Panc1 (cell line): ENCODE measurements at places on chromosomes 4 and X.

GRCh38 chr4:103074744-103075434 lies 1.7 kb downstream of the SLC9B2 start:
- H3K27ac ChIP-seq, result peak overlapping the region; percentile 84; the same call in 1 of the 2 replicates
- H3K4me3 ChIP-seq, result peak overlapping the region; percentile 74
- H3K27me3 ChIP-seq, result no peaks in the 10 kb centered on the region
- DNase-seq, result no peak
- H3K36me3 ChIP-seq, result no peaks in the 10 kb centered on the region

GRCh38 chr4:113020966-113021365 lies 28.5 kb upstream of the ANK2 start:
- H3K4me1 ChIP-seq, result no peaks in the 10 kb centered on the region
- no peaks in the 10 kb centered on the region for H3K36me3 ChIP-seq
- H3K4me3 ChIP-seq, result no peak overlapping the region
- H3K27ac ChIP-seq, result no peak overlapping the region

DNA sequence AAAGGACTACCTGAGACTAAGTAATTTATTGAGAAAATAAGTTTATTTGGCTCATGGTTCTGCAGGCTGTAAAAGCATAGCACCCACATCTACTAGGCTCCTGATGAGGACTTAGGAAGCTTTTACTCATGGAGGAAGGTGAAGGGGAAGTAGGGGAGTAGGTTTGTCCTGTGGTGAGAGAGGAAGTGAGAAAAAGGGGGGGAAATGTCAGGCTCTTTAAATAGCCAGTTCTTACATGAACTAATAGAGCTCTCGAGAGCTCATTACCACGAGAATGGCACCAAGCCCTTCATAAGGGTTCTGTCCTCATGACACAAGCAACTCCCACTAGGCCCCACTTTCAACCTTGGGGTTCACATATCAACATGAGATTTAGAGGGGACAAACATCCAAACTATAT lies 125.5 kb upstream of the NRK start:
- H3K4me1 ChIP-seq, result no peaks in the 10 kb centered on the region
- DNase-seq, result no peak
- no peak overlapping the region for H3K4me3 ChIP-seq

GRCh38 chr4:149755969-149756368 lies 59.7 kb downstream of the IQCM start:
- H3K4me1 ChIP-seq, result no peaks in the 10 kb centered on the region
- no peak for DNase-seq
- no peak overlapping the region for H3K4me3 ChIP-seq
- no peak overlapping the region for H3K27ac ChIP-seq

GRCh38 chrX:489820-490219 lies 103.1 kb upstream of the PPP2R3B start:
- no peaks in the 10 kb centered on the region for H3K4me1 ChIP-seq
- H3K36me3 ChIP-seq, result no peaks in the 10 kb centered on the region
- no peak overlapping the region for H3K4me3 ChIP-seq
- no peaks in the 10 kb centered on the region for H3K27me3 ChIP-seq
- no peak overlapping the region for H3K27ac ChIP-seq

DNA sequence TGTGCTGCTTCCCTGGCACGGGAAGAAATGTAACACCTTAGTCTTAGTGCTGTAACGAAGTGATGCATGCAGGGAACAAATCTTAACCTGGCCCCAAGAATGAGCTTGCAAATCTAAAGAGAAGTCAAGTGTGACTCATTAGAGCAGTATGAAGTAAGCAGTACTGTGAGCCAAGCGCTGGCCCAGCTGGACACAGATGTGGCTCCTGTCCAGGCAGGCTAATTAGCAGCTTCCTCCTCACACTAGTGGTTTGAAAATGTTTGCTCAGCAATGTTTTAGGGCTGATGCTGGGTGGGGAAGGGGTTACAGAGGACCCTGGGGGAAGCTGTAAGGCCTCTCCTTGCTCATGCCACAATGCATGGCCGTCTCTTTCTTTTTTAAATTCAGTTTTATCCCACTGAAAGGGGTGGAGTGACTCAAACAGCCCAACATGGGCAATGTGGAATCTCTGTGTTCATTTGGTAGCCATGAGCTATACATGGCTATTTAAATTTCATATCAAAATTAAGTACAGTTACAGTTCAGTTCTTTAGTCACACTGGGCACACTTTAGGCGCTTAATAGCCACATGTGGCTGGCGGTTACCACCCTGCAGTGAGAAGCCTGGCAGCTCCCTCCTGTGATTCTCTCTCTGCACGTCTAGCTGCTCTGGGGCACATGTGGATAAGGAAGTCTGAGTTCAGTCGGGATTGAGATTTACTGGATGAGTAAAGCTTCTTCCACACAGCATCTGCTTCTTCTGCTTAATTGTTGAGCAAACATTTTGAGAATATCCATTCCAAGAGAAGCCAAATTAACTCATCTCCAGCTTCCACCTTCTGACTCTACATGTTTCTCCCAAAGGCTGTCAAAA lies 48.8 kb downstream of the MAP7D2 start:
- peaks cover 6% of the 10 kb centered on the region; the same call in 1 of the 2 replicates for H3K4me1 ChIP-seq
- DNase-seq, result peak; percentile 18
- no peak overlapping the region for H3K4me3 ChIP-seq
- no peaks in the 10 kb centered on the region for H3K27me3 ChIP-seq

- H3K4me3 ChIP-seq, result no peak overlapping the region
- no peaks in the 10 kb centered on the region for H3K27me3 ChIP-seq
- DNase-seq, result no peak
- peaks cover 16% of the 10 kb centered on the region for H3K4me1 ChIP-seq
- no peaks in the 10 kb centered on the region for H3K36me3 ChIP-seq
- H3K27ac ChIP-seq, result peak overlapping the region; percentile 91
Observed at GRCh38 chr4:137509855-137510282, 22.4 kb downstream of the PCDH18 start.
